Adrenal gland (tissue), 19 donors: ENCODE measurements at places on chromosomes 7 and 10. TPM values are rescaled to one million over a fixed set of nuclear protein-coding genes. Genes with fewer than 3 reads are reported as not detected.
A peak's percentile ranks its signal among the peaks of the same experiment; 100 is the strongest.

GRCh38 chr7:35802102-35802466 lies 1.2 kb downstream of the SEPTIN7 start:
- DNase-seq: no peak

The NUTM2B gene
- 1.2 TPM for total RNA-seq

DNA sequence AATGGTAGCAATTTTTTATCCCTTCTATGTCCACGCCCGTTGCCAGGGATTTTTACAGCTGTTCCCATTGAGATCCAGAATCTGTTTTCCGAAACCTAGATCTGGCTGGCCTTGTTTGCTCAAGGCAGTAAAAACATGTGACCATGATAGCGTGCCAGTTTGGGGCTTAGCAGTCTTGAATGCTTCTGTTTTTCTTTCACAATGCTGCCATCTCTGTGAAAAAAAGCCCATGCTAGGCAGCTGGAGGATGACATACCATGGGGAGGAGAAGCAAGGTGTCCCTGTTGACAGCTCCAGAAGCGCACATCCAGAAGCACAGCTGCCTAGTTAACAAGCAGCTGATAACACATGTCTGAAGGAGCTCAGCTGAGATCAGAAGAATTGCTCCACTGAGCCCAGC lies 2.2 kb upstream of the ZNF92 start:
- peak; percentile 72 for DNase-seq

GRCh38 chr10:126465771-126466170 lies 77.5 kb upstream of the ADAM12 start:
- DNase-seq: no peak

GRCh38 chr7:139022286-139022685 lies 13.6 kb downstream of the ZC3HAV1L start:
- DNase-seq: no peak

DNA sequence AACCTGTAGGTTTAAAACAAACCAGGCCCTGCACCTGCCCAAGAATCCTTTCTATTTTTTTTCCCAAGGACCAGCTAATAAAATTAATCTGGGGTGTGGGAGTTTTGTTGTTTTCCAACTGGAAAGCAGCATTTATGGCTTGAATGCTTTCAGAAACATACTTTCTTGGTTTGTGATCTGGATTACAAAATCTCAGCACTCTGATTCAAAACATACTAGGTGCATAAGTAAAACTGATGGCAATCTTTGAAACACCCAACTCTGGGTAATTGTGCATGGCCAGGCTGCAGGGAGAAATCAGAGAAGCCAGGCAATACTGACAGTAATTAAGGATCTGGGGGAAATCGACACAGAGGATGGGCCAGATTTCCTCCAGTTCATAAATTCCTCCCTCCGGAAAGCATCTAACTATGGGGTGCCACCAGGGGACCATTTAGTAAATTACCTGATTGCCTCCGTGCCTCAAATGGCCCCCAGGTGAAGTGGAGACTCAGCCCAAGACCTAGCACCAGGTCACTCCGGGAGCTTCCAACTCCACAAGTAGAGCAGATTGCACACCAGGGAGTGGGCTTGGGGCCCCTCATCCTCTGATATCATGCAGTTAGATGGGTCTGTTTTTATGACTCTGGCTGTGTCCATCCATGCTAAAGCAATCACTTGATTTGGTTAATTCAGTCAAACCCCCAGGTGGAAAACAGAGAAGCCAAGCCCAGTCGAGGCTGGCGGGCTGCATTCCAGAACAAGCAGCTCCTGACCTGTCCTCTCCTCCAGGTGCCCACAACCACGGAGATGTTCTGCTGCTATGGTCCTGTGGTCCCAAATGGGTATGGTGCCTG lies 15.2 kb upstream of the C10orf53 start:
- DNase-seq: no peak

- no peak for DNase-seq
Measured at GRCh38 chr7:102046373-102047117, 229.1 kb downstream of the CUX1 start.

DNA sequence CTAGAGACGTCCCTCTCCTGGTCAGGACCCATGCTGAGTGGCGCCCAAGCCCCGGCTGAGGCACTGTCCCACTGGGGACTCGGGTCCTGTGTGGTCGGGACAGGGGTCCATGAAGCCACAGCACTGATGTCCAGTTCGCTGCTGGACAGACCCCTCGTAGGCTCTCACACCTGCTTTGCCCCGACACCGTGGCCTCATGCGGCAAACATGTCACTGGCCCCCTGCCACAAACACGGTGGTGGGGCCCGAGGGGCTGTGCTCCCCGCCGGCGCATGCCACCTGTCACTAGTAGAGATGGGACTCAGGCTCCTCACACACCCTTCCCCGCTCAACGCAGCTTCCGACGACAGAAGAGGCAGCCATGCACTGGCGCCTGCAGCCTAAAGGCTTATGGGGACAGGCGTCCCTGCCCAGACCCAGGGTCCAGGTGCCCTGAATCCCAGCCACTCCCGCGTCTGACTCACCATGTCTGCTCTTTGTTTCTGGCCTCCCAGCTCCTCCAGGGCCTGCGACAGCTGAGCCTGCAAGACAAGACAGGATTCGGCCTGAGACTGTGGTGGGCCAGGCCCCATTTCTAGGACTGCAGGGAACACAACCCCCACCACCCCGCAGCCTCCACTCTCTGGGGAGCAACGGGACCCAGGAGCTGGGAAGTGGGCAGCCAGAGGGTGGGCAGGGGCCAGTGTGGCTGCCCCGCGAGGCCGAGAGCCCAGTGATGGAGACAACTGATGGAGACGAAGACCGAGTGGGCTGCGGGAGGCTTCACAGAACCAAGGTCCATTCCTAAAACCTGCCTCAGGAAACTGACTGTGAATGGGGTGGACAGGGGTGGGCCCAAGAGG lies 230.9 kb downstream of the MAD1L1 start:
- no peak for DNase-seq

GRCh38 chr7:20304366-20304765 lies 26.3 kb upstream of the ITGB8 start:
- no peak for DNase-seq

- no peak for DNase-seq
Measured at GRCh38 chr7:128893251-128894100, 17.0 kb downstream of the KCP start.

The PRR15 gene
- total RNA-seq: 2.2 TPM

DNA sequence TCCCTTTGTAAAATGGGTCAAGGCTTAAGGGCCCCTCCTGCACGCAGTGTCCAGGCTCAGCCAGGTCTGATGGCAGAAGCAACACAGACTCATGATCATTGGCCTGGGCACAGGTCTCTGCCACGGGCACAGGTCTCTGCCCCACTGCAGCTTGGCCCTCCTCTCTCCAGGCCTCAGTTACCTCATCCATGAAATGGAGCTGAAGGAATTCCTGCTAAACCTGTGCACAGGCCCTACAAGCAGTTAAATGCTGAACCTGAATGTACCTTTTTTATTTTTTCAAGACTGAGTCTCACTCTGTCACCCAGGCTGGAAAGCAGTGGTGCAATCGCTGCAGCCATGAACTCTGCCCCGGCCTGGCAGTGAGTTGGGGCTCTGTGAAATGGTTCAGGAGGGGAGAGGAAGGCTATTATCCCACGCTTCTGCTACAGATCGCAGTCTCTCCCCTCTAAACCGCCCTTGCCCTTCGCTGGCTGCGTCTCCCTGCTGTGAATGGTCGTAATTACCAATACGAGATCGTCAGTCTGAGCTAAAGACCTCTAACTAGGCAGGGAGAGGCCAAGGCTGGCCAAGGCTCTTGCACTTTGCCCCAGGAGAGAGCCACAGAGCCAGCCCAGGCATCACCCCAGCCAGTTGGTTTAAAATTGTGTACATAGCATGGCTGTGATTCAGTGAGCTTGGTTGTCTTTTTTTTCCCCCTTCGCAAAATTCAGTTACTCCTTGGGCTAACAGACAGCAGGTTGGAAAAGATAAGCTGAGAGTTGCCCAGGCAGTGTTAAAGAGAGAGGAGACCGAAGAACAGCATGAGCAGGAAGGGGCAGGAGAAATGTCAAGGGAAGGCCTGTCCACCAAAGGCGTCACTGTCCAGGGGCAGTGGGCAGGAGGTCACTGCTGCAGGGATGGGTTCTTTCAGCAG lies 93.0 kb upstream of the KCTD7 start:
- peak; percentile 69 for DNase-seq

The CAV1 gene
- total RNA-seq: 20.7 TPM

GRCh38 chr10:52706332-52707070 lies 66.1 kb downstream of the MBL2 start:
- DNase-seq: no peak
